ENCODE measurements at places on chromosomes 11 and 22.
A peak's percentile ranks its signal among the peaks of the same experiment; 100 is the strongest.

DNA sequence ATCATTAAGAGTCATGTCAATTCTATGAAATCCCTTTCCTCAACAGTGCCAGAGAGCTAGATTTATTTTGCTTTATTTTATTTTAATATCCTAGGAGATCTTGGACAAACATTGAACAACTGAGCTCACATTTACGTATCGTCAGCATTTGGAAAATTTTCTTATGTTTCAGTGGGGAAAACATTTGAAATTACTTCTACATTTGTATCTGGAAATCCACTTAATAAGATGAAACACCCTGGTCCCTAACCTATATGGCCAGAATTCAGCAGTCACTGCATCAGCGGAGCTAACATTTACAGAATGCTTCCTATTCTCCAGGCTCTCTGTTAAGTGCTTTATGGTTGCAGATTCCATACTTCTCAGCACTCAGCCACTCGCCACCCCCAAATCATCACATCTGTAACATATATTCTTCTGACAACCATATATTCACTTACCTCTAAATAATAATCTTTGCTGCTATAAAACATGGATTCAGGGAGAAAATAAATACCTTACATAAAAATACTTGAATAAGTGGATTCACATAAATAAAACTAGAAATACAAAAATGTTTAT, 773.9 kb downstream of the JRKL start:
- no peak for DNase-seq

GRCh38 chr11:108838102-108838791, 173.4 kb downstream of the DDX10 start:
- no peak for DNase-seq

DNA sequence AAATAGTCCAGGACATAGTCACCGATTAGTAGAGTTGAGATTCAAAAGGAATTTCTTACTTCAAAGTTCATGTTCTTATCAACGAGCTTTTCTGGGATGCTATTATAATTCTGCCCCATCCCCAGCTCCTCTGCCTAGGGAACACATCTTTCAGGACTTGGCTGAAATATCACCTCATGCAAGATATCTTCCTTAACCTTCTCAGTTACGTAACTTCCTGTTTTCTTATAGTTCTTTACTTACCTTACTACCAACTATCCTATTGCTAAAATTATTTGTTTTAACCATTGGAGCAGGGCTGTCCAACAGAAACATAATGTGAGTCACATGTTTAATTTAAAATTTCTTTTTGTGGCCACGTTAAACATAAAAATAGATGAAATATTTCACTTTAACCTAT, 2.3 kb downstream of the NARS2 start:
- DNase-seq, result no peak

- no peak for DNase-seq
Measured at GRCh38 chr11:105202422-105202821, 62.9 kb upstream of the CARD18 start.

GRCh38 chr11:93741882-93742226, 382 bp downstream of the C11orf54 start:
- DNase-seq, result no peak

DNA sequence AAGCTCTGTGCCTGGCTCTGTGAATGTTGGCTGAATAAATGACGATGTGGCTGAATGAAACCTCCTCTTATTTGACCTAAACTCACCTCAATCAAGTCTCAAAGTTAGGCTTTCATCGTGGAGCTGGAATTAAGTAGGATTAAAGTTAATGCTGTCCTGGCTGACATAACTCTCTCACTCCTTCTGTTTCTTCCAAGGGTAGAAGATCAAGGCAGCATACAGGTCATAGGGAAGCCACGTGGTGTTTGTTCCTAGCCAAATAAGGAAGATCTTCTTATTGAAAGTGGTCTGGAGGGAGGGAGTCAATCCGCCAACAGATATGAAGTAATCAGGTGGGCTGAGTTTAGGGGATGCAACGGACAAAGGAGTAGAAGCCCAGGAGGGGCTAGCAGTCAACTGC, 59.5 kb downstream of the TRIM29 start:
- DNase-seq, result no peak

- no peak for DNase-seq
Measured at GRCh38 chr11:122593473-122594420, 61.8 kb upstream of the UBASH3B start.

DNA sequence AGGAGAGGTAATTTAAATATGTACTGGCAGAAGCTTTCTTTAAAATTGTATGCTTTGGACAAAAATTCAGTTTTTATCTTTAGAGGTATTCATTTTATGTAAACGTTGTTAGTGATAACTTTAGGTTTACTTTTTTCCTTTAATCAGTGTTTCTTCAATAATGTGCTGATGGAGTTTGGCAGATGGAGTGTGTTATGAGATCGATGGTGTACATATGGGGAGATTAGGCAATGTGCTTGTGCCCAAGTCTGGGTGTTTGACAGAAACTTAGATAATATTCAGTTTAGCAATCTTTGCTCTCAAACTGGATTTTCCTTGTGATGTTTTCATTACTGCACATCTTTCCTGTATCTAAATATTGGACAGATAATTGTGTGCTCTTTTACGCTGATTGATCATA, 425.4 kb downstream of the JRKL start:
- DNase-seq, result no peak

DNA sequence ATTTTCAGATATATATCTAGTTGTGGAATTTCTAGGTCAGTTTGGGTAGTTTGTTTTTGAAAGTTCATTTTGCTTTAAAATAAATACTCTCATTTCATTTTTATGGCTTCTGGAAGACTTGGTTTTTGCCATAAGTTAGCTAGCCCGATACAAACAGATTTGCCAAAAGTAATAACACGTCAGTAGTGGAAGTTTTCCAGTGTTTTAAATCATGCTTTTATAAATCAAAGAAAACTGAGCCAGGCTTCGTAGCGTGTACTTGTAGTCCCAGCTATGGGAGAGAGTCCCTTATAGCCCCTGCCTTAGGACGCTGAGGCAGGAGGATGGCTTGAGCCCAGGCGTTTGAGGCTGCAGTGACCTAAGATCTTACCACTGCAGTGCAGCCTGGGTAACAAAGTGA, 21.7 kb upstream of the MICALL1 start:
- peak; percentile 70 for DNase-seq

DNA sequence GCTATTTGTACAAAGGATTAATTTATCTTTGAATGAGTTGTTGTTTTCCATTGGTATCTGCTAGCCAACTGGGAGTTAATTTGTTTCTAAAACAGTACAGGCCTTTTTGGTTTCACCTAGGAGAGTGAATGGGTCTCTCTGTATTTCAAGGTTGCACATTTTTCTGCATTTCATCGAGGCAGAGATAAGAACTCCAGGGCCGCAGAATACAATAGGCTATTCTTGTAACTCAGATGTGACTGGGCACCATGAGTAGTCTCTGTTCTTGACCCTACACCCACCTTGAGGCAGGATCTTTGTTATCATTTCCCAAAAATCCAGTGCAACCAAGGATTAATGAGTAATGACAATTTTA, 51.7 kb upstream of the OR9Q1 start:
- no peak for DNase-seq

- no peak for DNase-seq
Measured at GRCh38 chr22:21054714-21055563, 9.2 kb downstream of the LRRC74B start.

DNA sequence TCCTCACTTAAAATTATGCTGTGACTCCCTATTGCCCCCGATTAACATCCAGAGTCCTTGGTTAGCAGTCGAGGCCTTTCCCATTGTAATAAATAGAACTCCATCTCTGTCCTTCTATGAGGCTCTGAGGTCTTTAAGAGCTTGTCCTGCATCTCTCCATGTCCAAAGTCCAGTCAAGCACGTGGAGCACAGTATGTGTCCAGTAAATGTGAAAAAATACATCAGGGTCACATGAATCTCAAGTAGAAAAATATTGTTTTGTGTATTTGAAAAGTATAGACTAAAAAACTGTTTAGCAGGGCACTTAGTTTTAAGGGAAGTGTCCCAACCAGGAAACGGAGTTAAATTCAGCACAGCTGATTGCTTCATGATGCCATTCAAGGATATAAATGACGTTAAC, 298.8 kb upstream of the TENM4 start:
- no peak for DNase-seq

GRCh38 chr11:7281079-7281478, 29.4 kb downstream of the SYT9 start:
- DNase-seq, result no peak

GRCh38 chr11:73578592-73579185, 19.2 kb downstream of the FAM168A start:
- no peak for DNase-seq

DNA sequence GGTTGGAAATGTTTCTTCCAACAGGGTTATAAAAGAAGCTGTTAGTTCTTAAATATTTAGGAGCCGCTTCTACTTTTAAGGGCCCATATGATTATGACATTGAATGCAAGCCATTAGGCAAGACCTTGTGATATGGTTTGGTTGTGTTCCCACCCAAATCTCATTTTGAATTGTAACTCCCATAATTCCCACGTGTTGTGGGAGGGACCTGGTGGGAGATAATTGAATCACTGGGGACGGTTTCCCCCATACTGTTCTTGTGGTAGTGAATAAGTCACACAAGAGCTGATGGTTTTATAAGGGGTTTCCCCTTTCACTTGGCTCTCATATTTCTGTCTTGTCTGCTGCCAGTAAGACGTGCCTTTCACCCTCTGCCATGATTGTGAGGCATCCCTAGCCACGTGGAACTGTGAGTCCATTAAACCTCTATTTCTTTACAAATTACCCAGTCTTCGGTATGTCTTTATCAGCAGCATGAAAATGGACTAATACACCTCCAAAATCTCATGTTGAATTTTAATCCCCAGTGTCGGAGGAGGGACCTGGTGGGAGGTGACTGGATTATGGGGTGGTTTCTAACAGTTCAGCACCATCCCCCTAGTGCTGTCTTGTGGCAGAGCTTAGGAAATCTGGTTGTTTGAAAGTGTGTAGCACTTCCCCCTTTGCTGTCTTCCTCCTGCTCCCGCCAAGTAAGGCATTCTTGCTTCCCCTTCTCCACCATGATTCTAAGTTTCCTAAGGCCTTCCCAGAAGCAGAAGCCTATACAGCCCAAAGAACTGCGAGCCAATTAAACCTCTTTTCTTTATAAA, 4.3 kb downstream of the CD59 start:
- DNase-seq, result no peak
